ENCODE measurements at places on chromosomes 2 and 18. TPM values are rescaled to one million over a fixed set of nuclear protein-coding genes. Genes with fewer than 3 reads are reported as not detected.

LBX2 gene
- 0.22 TPM for total RNA-seq

CNRIP1 gene
- total RNA-seq: 54.6 TPM

GYPC gene
- total RNA-seq: 70.1 TPM

STPG4 gene
- total RNA-seq: not detected

SALL3 gene
- total RNA-seq: not detected

EVA1A gene
- total RNA-seq: 12.2 TPM

DLX1 gene
- total RNA-seq: 0.15 TPM

DNAH6 gene
- total RNA-seq: 2.9 TPM

NDUFV2 gene
- 59.7 TPM for total RNA-seq

REG1B gene
- 10.5 TPM for total RNA-seq

SCYGR4 gene
- not detected for total RNA-seq

MC2R gene
- 0.05 TPM for total RNA-seq
